ENCODE measurements at places on chromosomes 4 and X. TPM values are rescaled to one million over a fixed set of nuclear protein-coding genes. Genes with fewer than 3 reads are reported as not detected.

- no peaks in the 10 kb centered on the region for H3K27me3 ChIP-seq
- H3K36me3 ChIP-seq = peaks cover 3% of the 10 kb centered on the region
- no peaks in the 10 kb centered on the region for H3K4me1 ChIP-seq
- no peak for DNase-seq
- H3K27ac ChIP-seq = no peak overlapping the region
These were observed 23.1 kb downstream of the SASH3 start for GRCh38 chrX:129802863-129803262.

- no peak overlapping the region for H3K27ac ChIP-seq
- no peak overlapping the region for H3K4me3 ChIP-seq
- no peak for DNase-seq
- no peaks in the 10 kb centered on the region for H3K36me3 ChIP-seq
- H3K27me3 ChIP-seq = no peaks in the 10 kb centered on the region
These were observed 211.3 kb upstream of the RPS6KA3 start for GRCh38 chrX:20477836-20478524.

DNA sequence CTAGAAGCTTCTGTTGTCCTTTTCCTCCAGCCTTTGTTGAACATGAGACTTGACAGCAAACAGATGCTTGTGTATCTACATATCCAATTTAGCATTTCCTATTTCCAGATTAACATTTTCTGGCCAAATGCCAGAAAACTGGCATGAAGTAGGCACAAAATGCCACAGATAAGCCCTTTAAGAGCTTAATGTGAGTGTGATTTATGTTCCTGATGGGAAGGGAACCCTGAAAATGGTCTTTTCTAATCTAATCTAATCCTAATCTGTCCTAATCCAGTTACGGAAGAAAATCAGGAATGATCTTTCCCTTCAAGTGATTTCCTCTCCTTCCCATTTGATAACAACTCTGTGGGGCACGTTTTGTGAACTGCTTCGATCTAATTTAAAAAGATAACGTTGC lies 133.0 kb upstream of the C1QTNF7 start:
- no peak overlapping the region for H3K27ac ChIP-seq
- peaks cover 13% of the 10 kb centered on the region for H3K4me1 ChIP-seq
- H3K27me3 ChIP-seq = no peaks in the 10 kb centered on the region
- H3K36me3 ChIP-seq = no peaks in the 10 kb centered on the region

DNA sequence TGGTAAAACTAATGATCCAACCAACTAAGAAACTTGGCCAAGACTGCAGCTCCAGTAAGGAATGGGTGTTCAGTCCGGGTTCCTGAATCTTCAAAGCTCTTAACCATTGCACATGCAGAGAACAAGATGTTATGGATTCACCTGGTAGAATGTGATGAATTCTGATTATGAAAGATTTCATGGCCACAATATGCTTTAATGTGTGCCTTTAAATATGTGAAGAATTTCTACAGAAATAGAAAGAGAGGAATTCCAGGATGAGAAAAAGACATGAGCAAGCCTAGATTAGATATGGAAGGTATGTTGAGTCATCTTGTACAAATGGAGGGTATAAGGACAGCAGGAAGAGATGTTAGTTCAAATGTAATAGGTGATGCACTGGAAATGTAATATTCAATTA lies 472.2 kb upstream of the TENM3 start:
- H3K27me3 ChIP-seq = no peaks in the 10 kb centered on the region
- no peaks in the 10 kb centered on the region for H3K36me3 ChIP-seq
- H3K27ac ChIP-seq = no peak overlapping the region
- no peak overlapping the region for H3K4me3 ChIP-seq

DNA sequence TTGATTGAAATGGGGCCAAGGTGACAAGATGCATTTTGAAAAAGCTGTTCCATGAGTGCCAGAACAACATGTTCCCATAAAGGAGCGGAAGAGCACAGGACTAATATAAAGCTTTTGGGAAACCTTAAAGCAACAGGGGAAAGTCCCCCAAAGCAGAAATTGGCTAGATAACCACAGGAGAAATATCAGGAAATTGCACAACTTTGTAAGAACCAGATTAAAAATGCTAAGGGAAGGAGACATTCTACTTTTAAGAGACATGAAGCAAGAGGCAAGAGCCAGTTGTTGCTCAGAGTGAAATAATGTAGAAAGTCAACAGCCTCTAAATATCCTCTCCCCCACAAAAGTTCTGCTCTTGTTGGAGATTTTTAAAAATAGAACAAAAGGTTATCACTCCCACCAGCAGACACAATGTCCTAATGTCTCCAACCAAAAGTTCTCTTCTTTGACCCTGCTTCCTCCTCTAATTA lies 85.2 kb upstream of the LNX1 start:
- DNase-seq = no peak
- no peak overlapping the region for H3K4me3 ChIP-seq
- H3K4me1 ChIP-seq = peaks cover 15% of the 10 kb centered on the region
- H3K36me3 ChIP-seq = no peaks in the 10 kb centered on the region
- peak overlapping the region; percentile 46 for H3K27ac ChIP-seq

DNA sequence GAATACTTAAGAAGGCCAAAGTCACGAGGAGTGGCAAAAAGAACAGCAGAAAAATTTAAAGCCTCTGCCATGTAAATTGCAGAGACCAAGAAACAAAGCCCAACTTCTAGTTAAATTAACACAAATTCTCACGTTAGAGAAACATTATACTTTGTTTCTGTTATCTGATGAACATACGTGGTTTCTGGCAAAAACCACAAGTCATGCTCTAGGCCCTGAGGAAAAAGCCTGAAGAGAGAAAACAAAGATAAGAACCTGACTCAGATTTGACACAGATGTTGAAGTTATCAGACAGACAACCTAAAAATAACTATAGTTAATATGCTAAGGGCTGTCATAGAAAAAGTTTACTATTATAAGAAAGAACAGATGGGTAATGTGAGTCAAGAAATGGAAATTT lies 149.1 kb upstream of the PCDH10 start:
- DNase-seq = no peak
- H3K4me1 ChIP-seq = no peaks in the 10 kb centered on the region
- H3K4me3 ChIP-seq = no peak overlapping the region
- no peaks in the 10 kb centered on the region for H3K36me3 ChIP-seq
- no peaks in the 10 kb centered on the region for H3K27me3 ChIP-seq

DNA sequence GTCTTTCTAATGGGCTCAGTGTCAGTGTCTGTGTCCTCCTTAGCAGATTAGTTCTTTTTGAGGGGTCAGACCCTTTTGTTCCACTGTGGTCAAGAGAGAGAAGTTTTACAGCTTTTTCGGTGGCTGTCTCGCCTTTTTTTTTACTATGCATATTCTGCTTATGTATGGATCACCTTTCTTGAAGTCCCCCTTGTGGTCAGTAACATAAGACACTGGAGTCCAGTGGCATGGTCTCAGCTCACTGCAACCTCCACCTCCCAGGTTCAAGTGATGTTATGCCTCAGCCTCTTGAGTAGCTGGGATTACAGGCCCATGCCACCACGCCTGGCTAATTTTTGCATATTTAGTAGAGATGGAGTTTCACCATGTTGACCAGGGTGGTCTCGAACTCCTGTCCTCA lies 54.0 kb upstream of the PGRMC2 start:
- no peak overlapping the region for H3K27ac ChIP-seq
- no peak overlapping the region for H3K4me3 ChIP-seq
- DNase-seq = no peak
- H3K36me3 ChIP-seq = no peaks in the 10 kb centered on the region

GRCh38 chrX:123878252-123878721 lies 18.4 kb downstream of the XIAP start:
- DNase-seq = no peak
- H3K36me3 ChIP-seq = no peaks in the 10 kb centered on the region
- no peaks in the 10 kb centered on the region for H3K27me3 ChIP-seq

DNA sequence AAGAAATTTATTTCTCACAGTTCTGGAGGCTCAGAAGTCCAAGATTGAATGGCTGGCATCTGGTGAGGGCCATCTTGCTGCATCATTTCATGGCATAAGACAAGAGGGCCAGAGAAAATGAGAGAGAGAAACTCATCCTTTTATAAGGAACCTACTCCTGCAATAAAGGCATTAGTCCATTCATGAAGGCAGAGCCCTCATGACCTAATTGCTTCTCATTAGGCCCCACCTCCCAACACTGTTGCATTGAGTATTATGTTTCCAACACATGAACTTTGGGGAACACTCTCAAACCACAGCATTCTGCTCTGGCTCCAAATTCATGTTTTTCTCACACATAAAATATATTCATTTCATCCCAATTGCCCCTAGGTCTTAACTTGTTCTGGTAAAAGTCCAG lies 14.2 kb downstream of the RNF175 start:
- H3K27ac ChIP-seq = no peak overlapping the region
- no peaks in the 10 kb centered on the region for H3K27me3 ChIP-seq
- DNase-seq = no peak
- H3K4me1 ChIP-seq = peaks cover 12% of the 10 kb centered on the region
- no peaks in the 10 kb centered on the region for H3K36me3 ChIP-seq
- H3K4me3 ChIP-seq = no peak overlapping the region

- H3K27me3 ChIP-seq = peaks cover 6% of the 10 kb centered on the region
- H3K4me3 ChIP-seq = no peak overlapping the region
- no peak for DNase-seq
- no peak overlapping the region for H3K27ac ChIP-seq
These were observed 10.7 kb upstream of the NKX1-1 start for GRCh38 chr4:1416948-1417260.

DNA sequence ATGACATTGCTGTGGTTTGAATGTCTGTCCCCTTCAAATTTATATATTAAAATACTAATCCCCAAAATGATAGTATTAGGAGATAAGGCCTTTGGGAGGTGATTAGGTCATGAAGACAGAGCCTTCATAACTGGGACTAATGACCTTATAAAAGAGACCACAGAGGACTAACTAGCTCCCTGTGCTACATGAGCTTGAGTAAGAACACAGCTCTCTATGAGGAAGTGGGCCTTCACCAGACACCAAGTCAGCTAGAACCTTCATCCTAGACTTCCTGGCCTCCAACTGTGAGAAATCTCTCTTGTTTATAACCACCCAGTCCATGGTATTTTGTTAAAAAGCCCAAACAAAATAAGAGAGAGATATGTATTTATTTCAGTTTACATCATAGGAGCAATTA lies 242.2 kb upstream of the CTSO start:
- H3K27ac ChIP-seq = no peak overlapping the region
- no peak for DNase-seq
- no peaks in the 10 kb centered on the region for H3K36me3 ChIP-seq
- no peak overlapping the region for H3K4me3 ChIP-seq
- H3K4me1 ChIP-seq = no peaks in the 10 kb centered on the region
- H3K27me3 ChIP-seq = no peaks in the 10 kb centered on the region

- no peaks in the 10 kb centered on the region for H3K36me3 ChIP-seq
- no peaks in the 10 kb centered on the region for H3K27me3 ChIP-seq
- H3K27ac ChIP-seq = no peak overlapping the region
- no peak overlapping the region for H3K4me3 ChIP-seq
- no peaks in the 10 kb centered on the region for H3K4me1 ChIP-seq
- DNase-seq = no peak
These were observed 44.4 kb downstream of the PDHA1 start for GRCh38 chrX:19388064-19388679.

GRCh38 chr4:87227751-87228151 lies 7.3 kb upstream of the KLHL8 start:
- no peak overlapping the region for H3K27ac ChIP-seq
- no peak overlapping the region for H3K4me3 ChIP-seq
- no peaks in the 10 kb centered on the region for H3K36me3 ChIP-seq
- no peaks in the 10 kb centered on the region for H3K27me3 ChIP-seq
- no peaks in the 10 kb centered on the region for H3K4me1 ChIP-seq

DNA sequence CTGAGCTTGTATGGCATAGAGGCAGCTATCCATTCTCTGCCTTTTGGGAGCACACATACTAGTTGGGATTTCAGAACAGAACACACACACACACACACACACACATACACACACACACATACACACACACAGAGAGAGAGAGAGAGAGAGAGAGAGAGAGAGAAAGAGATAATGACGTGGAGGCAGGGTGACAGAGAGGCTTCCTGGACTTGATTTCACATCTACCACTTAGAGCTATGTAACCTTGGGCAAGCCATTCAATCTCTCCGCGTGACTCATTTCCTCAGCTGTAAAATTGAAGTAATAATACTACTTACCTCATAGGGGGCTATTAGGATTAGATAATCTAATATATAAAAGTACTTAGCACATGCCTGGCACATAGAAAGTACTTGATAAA lies 12.3 kb upstream of the GRIA3 start:
- H3K4me3 ChIP-seq = no peak overlapping the region
- no peak for DNase-seq
- no peak overlapping the region for H3K27ac ChIP-seq
- no peaks in the 10 kb centered on the region for H3K36me3 ChIP-seq
- no peaks in the 10 kb centered on the region for H3K27me3 ChIP-seq

DNA sequence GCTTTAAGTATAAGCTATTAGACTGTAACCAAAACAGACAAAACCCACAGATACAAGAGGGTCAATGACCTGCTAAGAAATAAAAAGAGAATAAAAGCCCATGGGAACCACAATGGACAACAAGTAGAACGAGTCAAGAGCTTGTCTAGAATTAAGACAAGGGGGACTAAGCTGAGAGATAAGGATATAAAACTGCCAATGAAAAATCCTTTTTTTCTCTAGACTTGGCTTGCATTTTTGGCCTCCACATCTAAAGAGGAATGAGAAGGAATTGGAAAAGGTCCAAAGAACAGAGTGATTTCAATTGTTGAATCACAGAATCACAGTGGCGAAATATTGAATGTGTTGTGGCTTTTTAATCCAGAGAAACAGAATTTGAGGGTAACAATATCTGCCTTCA lies 135.7 kb downstream of the QDPR start:
- no peaks in the 10 kb centered on the region for H3K27me3 ChIP-seq
- no peak overlapping the region for H3K27ac ChIP-seq
- no peak for DNase-seq

- DNase-seq = no peak
- no peak overlapping the region for H3K4me3 ChIP-seq
- H3K4me1 ChIP-seq = no peaks in the 10 kb centered on the region
- no peaks in the 10 kb centered on the region for H3K27me3 ChIP-seq
These were observed 24.3 kb upstream of the TEX13C start for GRCh38 chrX:125295337-125295736.

DNA sequence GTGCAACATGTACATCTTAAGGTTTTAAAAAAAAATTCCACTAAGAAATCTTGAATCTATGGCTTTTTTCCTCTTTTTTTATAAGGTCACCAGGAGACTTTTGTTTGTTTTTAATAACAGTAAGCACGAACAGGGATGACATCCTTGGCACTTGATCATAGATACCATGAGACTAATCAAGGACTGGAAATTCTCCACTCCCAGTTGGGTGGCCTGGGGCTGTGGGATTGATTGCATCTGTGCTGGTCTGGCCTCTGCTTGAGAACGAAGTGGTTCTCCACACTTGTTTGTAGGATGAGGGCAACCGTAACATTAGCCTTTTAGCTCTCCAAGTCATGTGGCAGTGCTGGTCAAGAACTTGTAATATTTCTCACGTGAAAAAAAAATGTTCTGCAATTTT lies 35.4 kb downstream of the SNX25 start:
- no peaks in the 10 kb centered on the region for H3K36me3 ChIP-seq
- H3K4me3 ChIP-seq = no peak overlapping the region
- DNase-seq = no peak
- no peaks in the 10 kb centered on the region for H3K27me3 ChIP-seq

Gene BST1
- total RNA-seq = 15.7 TPM

Gene ETDA
- total RNA-seq = not detected

Gene DCUN1D4
- total RNA-seq = 53.8 TPM

Gene CCDC160
- total RNA-seq = not detected

Gene GLA
- 17.6 TPM for total RNA-seq

Gene ARMCX2
- total RNA-seq = 36.0 TPM

Gene USP17L28
- total RNA-seq = not detected

Gene SPON2
- total RNA-seq = 15.2 TPM

All from thoracic aorta (tissue), 2 donors.